ENCODE measurements at places on chromosomes 16 and 17.

DNA sequence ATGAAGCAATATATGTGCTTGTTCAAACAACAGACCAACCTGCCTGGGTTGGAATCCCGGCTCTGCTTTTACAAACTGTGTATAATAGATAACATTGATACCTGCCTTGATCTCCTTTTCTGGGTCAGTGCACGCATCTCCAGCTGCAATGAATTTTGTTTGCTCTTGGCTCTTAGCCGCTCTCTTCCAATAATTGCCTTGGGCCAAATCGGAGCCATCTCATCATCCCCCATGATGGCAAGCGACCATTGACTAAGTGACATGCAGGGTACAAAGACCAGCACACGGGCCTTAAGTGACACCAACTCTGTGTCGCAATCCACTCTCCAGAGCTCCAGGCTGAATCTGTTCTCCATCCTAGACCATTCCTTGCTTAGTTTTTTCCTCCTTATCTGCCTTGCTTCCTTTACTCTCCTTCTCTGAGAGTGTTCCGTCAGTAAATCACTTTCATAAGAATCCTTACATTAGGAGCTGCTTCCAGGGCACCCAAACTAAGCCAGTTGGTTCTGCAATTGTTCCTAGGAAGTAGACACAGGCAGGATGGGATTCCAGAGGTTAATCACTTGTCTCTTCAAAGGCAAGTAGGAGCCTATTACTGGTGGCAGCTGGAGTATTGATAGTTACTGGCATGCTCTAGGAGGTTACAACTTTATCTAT lies 134.2 kb downstream of the ABCA8 start:
- DNase-seq, result no peak

DNA sequence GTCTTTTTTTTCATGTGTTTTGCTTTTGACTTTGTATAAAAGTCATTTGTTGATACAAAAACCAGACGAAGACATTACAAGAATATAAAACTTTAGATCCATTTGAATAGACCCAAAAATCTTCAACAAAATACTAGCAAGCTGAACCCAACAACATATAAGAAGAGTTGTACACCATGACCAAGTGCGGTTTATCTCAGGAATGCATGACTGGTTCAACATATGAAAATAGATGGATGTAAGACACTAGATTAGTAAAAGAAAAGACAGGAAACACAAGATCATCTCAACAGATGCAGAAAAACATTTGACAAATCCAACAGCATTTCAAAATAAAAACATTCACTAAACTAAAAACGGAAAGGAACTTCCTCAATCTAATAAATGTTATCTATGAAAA lies 69.0 kb downstream of the TBC1D16 start:
- no peak for DNase-seq

DNA sequence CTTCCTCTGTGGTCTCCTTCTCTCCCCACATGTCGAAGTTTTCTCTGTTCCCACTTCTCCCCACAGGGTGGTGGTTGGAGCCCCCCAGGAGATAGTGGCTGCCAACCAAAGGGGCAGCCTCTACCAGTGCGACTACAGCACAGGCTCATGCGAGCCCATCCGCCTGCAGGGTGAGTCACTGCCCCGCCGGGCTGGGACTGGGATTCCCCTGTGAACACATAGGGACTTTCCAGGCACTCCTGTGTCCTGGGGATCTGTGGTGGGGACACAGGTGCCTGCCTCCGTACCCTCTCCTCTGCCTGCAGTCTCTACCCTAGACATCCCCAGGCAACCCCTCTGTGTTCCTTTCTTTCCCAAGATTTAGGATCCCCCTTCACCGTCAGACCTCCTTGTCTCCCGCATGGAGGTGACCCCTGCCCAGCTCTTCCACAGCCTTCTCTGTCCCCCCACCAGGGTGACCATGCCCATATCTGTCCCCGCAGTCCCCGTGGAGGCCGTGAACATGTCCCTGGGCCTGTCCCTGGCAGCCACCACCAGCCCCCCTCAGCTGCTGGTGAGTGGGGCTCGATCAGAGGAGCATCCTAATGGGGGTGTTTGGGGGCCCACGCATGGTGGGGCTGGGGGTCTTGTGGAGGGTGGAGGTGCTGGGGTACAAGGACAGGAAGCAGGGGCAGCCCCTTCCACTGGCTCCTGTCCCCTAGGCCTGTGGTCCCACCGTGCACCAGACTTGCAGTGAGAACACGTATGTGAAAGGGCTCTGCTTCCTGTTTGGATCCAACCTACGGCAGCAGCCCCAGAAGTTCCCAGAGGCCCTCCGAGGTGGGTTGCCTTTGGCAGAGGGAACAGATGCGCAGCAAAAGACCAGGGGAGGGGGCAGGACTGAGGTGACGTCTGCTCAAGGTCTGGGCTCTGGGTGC lies 5.8 kb downstream of the ITGAM start:
- peak; percentile 37 for DNase-seq

DNA sequence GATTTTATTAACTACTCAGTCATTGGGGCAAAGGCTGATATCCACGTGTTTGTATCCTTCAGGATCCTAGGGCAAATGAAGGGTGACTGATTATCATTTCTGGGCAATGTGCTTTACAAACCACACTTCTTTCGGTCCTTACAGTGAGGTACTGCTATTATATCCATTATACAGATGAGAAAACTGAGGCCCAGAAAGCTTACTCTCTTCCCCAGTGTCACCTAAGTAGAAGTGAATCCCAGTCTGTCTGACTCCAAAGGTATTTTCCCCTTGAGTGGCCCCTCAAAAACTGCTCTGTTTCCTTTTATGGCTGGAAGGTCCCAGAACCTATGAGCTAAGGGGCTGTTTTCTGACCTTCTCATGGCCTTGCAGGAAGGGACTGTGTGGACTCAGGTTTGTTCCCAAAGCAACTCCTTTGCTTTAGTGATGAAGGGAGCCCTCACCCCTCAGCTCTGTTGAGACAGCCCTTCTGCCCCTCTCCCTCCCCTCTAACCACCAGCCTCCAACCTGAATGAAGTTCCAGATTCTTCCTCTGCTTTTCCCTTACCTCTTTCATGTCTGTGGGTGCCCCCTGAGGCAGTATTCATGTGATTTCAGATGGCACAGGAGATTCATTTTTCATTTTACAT lies 27.4 kb upstream of the ADGRG1 start:
- no peak for DNase-seq

DNA sequence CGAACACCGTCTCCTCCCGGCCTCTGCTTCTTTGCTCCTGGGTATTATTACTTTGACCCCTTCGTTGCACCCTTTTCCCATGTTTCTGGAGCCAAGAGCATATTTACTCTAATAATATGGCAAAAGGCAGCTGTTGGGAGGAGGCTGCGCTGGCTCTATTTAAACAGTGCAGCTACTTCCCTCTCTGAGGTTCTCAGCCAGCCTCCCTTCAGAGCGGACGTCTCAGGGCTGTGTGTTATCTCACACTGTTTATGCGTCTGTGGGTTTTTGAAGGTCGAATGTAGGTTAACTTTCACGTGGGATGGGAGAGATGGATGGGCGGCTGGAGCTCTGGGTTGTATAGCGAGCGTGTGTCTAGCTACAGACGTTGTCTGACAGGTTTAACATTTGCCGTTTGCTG lies 45.3 kb downstream of the COX4I1 start:
- DNase-seq, result peak; percentile 87

- DNase-seq, result peak; percentile 63
Measured at GRCh38 chr16:17171250-17172143, 299.3 kb downstream of the XYLT1 start.

GRCh38 chr16:49821614-49822282 lies 34.2 kb downstream of the ZNF423 start:
- DNase-seq, result no peak

DNA sequence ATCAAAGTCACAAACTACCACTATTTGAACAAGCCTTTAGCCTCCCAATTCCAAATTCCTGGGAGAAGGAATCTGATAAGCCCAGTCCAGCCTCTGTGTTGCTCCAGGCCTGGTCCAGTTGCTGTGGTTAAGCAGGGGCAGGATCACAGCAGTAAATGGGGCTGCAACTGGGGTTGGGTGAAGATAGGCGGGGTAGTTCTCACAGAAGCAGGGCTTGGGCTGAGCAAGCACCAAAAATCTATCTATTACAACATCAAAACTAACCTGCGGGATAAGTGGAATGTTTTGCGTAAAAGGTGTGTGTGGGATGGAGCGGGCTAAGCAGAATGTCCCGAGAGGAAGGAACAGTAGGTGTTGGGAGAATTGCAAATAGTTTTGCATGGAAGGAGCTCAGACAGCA lies 23.0 kb upstream of the RNF135 start:
- DNase-seq, result no peak

- DNase-seq, result no peak
Measured at GRCh38 chr16:885391-885790, 84.9 kb upstream of the GNG13 start.

DNA sequence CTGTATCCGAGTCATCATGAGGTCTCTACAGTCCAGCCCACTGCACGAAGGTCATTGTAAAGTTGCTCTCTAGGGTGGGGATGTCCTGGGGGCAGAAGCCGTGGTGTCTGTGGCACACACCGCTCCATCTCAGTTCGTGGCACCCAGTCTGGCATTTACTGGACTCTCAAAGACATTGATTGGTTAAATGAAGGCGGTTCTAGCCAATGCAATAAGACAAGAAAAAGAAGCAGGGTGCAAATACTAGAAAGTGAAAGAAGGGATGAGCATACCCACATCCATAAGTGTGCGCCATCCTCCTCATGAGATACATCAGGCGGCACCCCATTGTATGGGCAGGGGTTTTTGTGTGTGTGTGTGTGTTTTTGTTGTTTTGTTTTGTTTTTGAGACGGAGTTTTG lies 10.7 kb upstream of the ATP2A3 start:
- DNase-seq, result no peak

DNA sequence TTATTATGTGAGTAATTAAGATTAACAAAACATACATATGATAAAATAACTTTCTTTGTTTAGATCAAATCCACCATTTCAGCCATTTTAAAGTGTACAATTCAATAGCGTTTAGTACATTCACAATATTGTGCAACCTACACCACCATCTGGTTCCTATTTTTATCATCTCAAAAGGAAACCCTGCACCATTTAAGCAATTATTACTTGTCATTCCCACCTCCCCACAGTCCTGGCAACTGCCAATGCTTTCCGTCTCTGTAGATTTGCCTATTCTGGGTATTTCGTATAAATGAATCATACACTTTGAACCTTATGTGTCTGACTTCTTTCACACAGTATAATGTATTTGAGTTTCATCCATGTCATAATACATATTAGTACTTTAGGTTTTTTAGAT lies 162.5 kb upstream of the CNTNAP4 start:
- peak; percentile 71 for DNase-seq

- DNase-seq, result no peak
Measured at GRCh38 chr16:27351989-27352388, 38.2 kb downstream of the IL4R start.

- no peak for DNase-seq
Measured at GRCh38 chr17:46883871-46884520, 32.6 kb downstream of the WNT9B start.

GRCh38 chr17:76726776-76727718 lies at the start of gene METTL23:
METTL23 (plus strand) TSS chr17:76726839; CDS start chr17:76729711, 2,872 bp downstream.
- peak; percentile 86 for DNase-seq

- DNase-seq, result no peak
Measured at GRCh38 chr17:73835605-73836004, 191.4 kb upstream of the SDK2 start.

DNA sequence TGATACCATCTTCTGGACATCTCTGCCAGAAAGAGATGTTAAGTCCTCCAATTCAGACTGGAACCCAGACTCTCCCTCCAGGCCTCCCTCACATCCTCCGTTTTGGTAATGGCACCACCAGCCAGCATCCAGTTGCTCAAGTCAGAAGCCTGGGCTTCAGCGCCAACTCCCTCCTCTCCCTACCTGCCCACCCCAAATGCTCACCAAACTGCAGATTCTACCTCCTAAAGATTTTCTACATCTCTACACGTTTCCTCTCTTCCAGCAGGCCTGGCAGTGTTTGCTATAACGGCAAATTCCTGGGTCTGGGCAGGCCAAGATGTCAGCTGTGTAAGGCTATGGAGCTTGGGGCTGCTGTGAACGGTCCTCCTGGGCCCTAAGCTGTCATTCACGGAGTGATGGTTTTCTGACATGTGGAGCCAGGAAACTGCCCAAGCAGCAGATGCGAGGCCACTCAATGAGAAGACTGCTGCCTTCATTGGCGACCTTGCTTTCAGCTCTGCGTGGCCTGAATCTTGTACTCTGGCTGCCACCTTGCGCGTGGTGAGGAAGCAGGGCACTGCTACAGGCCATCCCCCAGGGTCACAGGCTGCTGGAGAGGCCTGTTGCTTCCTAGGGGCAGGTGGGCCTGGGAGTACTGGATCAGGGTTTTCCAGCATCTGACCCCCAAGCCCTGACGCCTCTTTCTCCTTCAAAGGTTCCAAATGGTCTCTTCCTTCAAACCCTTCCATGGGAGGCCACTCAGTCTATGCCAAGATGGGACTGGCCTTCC lies 37.7 kb downstream of the TBX4 start:
- no peak for DNase-seq

GRCh38 chr16:89600427-89600826 lies 13.0 kb upstream of the DPEP1 start:
- no peak for DNase-seq

DNA sequence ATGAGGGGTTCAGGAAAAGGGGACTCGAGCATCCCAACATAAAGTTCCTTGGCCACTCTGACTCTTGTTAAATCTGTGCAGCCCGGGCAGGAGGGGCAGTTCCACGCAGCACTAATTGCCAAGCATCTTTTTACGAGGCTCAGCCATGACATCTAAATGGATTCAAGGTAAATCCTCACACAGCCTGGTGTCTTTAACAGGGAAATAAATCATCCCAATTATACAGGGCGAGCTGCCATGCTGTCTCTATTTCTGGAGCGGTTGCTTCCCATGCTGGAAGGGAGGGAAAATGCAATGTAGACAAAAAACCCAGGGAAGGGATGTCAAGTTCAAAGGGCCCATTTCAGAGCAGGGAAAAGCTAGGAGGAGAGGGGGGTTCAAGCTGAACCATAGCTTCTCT lies 110.0 kb downstream of the GAS7 start:
- no peak for DNase-seq

- no peak for DNase-seq
Measured at GRCh38 chr17:80465327-80465974, 11.0 kb downstream of the NPTX1 start.

DNA sequence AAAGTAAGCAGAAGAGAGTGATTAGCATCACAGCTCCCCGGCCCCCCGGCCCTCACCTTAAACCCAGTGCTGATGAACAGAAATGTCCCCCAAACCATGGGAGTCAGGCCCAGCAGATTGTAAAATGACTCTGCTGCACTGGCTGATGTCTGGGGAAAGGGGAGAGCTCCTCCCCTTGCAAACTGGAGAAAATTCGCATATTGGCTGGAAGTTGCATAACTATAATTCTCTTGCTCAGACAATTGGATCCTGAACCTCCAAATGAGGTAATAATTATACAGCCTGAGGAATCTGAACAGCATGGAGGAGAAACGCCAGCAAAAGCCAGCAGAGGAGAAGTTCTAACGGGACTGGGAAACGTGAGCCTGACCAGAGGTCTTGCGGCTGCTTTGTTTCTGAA lies 109.7 kb downstream of the C16orf95 start:
- peak; percentile 60 for DNase-seq

- peak; percentile 69 for DNase-seq
Measured at GRCh38 chr17:48074322-48075081, 26.3 kb downstream of the NFE2L1 start.

GRCh38 chr16:11914210-11915113 lies 1.3 kb downstream of the GSPT1 start:
- DNase-seq, result peak; percentile 66

- no peak for DNase-seq
Measured at GRCh38 chr16:11156401-11156800, 99.6 kb downstream of the SOCS1 start.

- no peak for DNase-seq
Measured at GRCh38 chr17:40279402-40279801, 8.3 kb upstream of the CDC6 start.

GRCh38 chr16:89925596-89926079 lies 2.5 kb downstream of the TUBB3 start:
- peak; percentile 49 for DNase-seq

- peak; percentile 71 for DNase-seq
Measured at GRCh38 chr17:49575679-49576087, at the start of gene NXPH3. NXPH3 (plus strand) TSS chr17:49575871; CDS start chr17:49576220, 349 bp downstream.
